Activated naive CD4-positive, alpha-beta T cell (primary cell): ENCODE measurements at places on chromosomes 6 and 20.

DNA sequence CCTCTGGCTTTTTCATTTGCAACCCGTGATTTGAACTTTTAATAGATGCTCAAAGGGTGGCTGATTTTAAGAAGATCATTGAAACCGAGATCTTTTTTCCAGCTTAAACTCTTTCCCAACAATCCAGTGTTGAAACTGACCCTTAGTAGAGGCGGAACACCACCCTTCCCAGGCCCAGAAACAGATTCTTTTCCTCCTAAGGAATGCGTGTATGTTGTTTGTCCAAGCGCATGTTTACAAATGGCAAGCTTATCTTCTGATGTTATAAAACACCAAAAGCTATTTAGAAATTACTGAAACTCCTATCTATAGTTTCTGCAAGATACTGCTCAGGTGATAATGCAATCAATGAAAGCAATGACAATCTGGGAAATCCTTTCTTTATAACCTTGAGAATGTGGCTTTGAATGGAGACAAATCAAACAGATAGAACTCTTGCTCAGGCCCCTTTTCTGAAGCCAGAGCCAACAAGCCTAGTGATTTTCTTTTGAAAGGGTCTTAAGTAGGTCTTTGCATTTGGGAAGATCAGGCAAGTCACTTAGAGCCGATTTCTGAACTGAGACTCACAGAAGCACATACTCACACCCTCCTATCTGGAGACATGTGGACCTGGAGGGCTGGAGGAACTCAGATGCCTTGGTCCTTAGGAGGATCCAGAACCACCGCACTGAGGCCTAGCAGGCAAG is 9.1 kb downstream of the BANF2 start:
- DNase-seq: no peak

DNA sequence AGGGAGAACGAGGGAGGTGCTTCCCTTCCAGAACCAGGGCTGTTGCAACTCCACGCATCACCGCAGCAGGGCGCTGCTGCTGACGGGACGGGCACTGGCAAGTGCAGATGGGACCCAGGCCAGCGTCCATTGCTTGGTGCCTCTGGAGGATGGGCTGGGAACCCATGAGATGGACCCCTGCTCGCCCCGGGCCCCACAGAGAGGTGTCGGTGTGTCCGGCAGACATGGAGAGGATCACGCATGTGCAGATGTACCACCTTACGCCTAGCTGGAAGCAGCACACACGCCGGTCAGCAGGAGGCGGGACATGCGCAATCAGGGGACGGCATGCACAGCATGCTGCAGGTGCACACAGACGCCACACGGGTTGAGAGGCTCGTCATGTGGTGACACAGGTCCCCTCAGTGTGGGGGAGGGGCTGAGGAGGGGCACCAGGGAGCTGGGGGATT is 5.7 kb downstream of the CABLES2 start:
- DNase-seq: no peak

GRCh38 chr6:97963193-97963592 is 680.2 kb upstream of the MMS22L start:
- no peak for DNase-seq

DNA sequence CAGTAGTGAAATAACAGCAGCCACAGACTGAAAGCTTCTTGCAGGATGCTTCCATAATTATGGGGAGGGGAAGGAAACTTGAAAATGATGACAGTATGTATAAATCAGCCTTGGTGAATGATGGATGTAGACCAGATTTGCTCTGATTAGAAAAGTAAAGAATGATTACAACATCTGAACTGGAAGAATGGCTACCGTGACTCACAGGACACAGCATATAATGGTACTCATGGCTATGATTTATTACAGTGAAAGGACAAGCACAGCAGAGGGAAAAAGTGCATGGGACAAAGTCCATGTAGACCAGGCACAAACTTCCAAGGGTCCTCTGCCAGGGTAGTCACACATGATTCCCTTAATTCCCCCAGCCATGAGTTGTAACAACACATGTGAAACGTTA is 70.7 kb upstream of the POPDC3 start:
- DNase-seq: no peak

- DNase-seq: no peak
Observed at GRCh38 chr20:50728486-50728980, 2.8 kb upstream of the PARD6B start.

DNA sequence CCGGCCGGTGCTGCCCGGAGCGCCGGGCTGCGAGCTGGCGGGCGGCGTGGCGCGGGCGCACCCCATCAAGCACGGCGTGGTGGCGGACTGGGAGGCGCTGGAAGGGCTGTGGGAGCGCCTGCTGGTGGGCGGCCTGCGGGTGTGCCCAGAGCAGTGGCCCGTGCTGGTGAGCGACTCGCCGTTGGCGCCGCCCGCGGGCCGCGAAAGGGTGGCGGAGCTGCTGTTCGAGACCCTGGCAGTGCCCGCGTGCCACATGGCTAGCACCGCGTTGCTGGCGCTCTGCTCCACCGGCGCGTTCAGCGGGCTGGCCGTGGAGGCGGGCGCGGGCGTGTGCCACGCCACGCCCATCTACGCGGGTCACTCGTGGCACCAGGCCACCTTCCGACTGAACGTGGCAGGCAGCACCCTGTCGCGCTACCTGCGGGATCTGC is 517 bp downstream of the ACTL10 start:
- DNase-seq: peak; percentile 29

- no peak for DNase-seq
Observed at GRCh38 chr20:25203871-25204320, 8.4 kb downstream of the ENTPD6 start.

- DNase-seq: no peak
Observed at GRCh38 chr6:15456422-15456821, 206.4 kb downstream of the DTNBP1 start.

- DNase-seq: no peak
Observed at GRCh38 chr20:1308067-1308701, 20.8 kb downstream of the SDCBP2 start.

DNA sequence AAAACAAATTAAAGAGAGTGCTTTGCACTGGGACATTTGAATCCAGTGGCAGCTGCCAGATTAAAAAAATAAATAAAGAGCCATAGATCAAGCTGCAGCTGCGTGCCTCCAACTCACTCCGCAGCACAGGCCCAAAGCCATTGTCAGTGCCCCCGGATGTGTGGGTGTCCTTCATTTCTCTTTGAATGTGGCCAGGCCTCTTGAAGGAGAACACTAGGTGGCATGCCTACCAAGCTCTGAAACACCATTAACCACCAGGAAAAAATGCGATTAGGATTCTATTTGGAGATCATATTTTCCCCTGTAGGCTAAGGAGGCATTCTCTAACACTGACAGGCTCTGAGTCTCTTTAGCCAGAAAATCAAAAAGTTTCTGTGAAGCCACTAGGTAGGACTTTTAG is 549.8 kb downstream of the PRKN start:
- DNase-seq: no peak

GRCh38 chr6:114119056-114119455 is 148.1 kb upstream of the HDAC2 start:
- no peak for DNase-seq

GRCh38 chr20:22807045-22807444 is 222.7 kb upstream of the FOXA2 start:
- no peak for DNase-seq

GRCh38 chr6:3061501-3061941 is 6.8 kb upstream of the RIPK1 start:
- no peak for DNase-seq

GRCh38 chr6:1001655-1002349 is 308.9 kb upstream of the EXOC2 start:
- no peak for DNase-seq

- DNase-seq: no peak
Observed at GRCh38 chr20:9214685-9215084, 145.8 kb downstream of the PLCB4 start.

DNA sequence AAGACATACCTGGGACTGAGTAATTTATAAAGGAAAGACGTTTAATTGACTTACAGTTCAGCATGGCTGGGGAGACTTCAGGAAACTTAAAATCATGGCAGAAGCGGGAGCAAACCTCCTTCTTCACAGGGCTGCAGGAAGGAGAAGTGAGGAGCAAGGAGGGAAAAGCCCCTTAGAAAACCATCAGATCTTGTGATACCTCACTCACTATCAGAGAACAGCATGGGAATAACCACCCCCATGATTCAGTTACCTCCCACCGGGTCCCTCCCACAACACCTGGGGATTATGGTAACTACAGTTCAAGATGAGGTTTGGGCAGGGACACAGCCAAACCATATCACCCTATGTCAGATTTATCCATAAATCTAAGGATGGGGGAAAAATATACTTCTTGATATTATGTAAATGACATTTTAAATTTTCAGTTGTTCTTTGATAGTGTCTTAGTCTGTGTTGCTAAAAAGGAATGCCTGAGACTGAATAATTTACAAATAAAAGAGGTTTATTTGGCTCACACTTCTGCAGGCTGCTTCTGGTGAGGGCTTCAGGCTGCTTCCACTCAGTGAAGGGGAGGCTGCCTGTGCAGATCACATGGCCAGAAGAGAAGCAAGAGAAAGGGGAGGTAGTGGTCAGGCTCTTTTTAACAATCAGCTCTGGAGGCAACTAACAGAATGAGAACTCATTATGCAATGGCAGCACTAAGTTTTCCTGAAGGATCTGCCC is 1.2 kb upstream of the MCM9 start:
- no peak for DNase-seq

DNA sequence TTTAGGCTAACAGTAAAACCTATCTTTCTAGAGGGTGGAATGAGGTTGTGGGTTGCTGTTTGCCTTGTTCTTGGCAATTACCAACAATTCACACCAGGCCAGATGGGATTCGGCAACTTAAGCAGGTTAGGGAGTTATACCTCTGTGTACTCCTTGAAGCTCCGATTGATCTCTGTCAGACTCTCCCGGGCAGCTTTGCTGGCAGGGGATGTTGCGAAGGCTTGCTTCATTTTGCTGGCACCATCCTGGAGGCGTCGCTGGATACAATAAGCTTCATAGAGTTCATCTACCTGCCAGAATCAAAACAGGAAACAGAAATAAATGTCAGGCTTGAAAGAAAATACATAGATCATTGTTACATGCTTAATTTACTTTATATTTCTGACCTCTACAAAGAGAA is 66.4 kb upstream of the ARMH2 start:
- DNase-seq: no peak

GRCh38 chr6:167574431-167575151 is 249.7 kb downstream of the TTLL2 start:
- DNase-seq: no peak

DNA sequence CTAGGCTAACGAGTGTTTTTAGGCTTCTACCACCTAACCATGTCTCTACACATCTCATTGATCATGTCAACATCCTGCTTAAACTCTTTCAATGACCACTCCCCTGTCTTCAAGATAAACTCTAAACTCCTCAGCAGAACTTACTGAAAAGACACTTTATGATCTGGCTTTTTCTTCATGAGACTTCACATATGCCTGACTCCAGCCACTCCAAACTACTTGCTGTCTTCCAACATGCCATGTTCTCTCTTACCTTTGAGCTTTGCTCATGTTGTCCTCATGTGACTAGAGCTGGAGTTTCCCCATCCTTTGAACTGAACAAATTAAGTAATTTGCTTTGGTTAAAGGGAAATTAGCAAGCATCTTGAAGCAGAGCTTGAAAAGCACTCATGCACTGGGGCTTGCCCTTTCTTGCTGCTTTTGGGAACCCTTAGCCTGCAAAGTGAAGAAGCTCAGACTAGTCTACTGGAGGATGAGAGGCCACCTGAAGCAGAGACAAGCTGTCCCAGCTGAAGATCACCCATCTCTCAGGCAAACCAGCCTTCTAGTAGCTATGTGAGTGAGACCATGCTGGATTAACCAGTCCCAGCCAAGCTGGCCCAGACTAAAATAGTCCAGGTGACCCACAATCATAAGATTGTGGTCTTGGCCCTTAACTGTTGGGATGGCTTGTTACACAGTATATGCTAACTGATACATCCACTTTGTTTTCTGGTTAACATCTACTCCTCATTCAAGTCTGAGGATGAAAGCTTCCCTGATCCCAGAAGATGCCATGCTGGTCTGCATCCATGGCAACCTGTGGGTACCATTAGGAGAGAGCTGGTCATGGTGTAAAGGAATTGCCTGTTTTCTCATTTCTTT is 235.8 kb downstream of the GMPR start:
- no peak for DNase-seq

GRCh38 chr6:85408039-85408438 is 41.8 kb upstream of the NT5E start:
- no peak for DNase-seq

- DNase-seq: no peak
Observed at GRCh38 chr20:9172851-9173250, 104.0 kb downstream of the PLCB4 start.

DNA sequence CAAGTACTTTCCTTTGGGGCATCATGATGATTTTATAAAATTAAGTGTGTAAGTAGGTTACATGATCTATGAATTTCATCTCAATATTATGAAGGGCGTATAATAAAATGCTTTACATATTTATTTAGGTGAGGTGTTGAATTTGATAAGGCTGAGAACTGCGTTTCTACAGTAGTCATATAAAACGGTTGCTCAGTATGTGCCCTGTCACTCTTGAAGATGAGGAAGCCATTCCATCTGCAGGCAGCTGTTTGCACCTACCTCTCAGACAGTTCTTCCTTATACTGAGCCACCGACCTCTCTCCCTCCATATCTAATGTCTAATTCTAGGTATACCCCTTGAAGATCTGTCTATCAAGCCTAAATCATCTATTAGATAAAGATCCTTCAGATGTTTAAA is 16.1 kb downstream of the NCOA7 start:
- DNase-seq: no peak

DNA sequence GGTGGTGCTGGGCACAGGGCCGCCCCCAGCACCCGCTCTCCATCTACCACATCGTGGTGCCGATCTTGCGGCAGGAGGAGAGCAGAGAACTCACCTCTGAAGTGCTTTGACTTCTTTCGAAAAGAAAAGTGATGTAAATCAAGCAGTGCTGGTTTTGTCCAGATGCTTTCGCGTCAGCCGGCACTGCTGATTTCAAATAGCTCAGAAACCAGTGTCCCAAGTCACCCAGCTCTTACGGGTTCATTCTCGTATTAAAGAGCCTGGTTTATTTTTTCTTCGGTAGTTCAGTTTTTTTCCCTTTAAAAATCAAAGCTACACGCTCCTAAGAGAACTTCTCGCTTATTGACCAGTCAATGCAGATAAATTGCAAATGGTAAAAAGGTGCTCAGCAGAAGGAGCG is 32.1 kb downstream of the MYT1 start:
- DNase-seq: no peak
